ENCODE measurements at places on chromosomes 3 and 15. TPM values are rescaled to one million over a fixed set of nuclear protein-coding genes. Genes with fewer than 3 reads are reported as not detected.

FAM240A gene
- total RNA-seq, result not detected

PCSK6 gene
- total RNA-seq, result 6.7 TPM

DNA sequence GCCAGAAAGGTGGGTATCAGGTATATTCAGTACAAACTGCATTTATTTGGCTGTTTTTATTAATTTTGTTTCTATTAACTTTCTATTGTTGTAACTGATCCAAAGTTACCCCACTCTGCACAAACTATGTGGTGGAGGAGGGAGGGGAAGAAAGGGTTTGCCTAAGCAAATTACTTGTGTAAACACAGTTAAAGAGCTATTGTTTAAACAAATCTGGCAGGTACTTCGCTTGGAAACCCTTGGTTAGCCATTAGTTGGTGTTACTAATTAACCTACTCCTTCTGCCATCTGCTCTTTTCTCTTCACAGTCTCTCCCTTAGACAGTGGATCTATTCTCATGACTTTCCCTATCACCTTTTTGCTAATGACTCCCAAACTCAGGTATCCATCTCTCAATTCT, 328.4 kb upstream of the NECTIN3 start:
- no peak for DNase-seq

GRCh38 chr3:116946376-116946775, 236.8 kb downstream of the TUSC7 start:
- DNase-seq, result no peak

DNA sequence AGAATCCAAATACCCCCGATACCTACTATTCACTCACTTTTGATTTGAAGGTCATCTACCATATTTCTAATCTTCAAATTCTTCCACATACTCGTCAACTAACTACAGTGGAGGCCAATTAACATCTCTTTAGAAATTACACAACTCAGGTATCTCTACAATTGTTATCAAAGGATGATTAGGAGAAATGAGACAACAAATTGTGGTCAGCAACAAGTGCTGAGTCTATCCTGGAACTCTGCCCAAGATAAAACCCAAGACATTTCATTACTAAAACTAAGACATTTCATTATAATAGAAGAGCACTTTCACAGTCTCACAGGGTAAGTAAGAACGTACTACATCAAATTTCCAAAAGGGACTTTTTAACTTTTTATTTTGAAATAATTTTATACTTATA, 100.0 kb downstream of the TBC1D5 start:
- no peak for DNase-seq

All from naive thymus-derived CD8-positive, alpha-beta T cell (primary cell).